ENCODE measurements at places on chromosomes 6 and 20.

DNA sequence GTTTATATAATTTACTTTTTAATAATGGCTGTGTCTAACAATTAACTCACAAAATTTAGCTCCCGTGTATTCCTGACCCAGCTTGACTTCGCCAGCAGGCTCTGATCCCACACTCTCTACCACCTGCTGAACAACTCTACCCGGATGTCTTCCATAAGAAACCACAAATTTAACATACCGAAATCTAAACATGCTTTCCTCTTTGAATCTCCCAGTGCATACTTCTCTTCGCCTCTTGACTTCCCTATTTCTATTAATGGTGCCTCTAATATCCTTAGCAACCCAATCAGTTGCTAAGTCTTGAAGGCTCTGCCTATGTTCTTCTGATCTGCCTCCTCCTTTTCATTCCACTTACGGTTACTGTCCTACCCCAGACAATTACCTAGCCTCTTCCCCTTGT lies 4.6 kb upstream of the MYB start:
- DNase-seq: no peak

DNA sequence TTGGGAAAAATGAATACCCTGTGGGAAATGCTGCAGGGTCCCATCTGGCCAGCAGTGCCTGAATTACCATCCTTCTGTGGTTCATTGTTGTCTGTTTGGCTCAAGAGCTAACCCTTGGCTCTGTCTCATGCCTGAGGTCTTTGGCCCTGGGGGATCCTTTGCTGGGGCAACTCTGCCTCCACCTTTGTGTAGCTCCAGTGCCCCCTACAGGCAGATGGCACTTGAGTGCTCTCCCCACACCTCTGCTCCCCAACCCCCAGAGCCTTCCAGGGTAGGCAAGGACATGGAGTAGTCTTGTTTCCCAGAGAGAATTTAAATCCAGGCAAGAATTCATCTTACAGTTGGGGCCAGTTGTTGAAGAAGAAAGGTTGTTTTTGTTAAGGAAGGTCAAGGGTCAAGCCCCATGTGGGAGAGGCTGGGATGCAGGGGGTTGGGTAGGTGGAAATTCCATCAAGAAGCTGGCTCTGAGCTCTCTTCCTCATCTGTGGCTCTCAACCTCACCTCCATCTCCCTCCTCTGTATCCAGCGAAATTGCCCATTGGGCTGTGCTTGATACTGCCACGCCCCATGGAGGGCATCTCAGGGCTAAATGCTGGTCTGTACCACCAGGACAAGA lies 44.2 kb downstream of the ZNF831 start:
- DNase-seq: peak; percentile 55

- DNase-seq: no peak
Measured at GRCh38 chr6:47478233-47479139, 897 bp downstream of the CD2AP start.

GRCh38 chr6:100126790-100127484 lies 132.9 kb upstream of the MCHR2 start:
- DNase-seq: no peak

DNA sequence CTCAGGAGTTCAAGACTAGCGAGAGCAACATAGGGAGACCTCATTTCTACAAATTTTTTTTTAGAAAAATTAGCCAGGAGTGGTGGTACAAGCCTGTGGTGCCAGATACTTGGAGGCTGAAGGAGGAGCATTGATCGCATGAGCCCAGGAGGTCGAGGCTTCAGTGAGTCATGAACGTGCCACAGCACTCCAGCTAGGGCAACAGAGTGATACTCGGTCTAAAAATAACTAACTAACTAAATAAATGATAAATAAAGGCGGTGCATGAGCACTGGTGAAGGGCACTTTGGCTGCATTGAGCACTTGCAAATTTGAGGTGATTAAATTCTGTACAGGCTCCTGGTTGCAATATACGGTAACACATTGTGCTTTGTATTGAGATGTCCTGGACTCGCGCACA lies 13.5 kb downstream of the HLA-A start:
- no peak for DNase-seq

GRCh38 chr6:131281471-131282270 lies 146.4 kb downstream of the AKAP7 start:
- peak; percentile 29 for DNase-seq

- DNase-seq: no peak
Measured at GRCh38 chr20:31922181-31922580, 29.7 kb downstream of the PDRG1 start.

- DNase-seq: no peak
Measured at GRCh38 chr6:136737871-136738691, 54.2 kb downstream of the MAP3K5 start.

DNA sequence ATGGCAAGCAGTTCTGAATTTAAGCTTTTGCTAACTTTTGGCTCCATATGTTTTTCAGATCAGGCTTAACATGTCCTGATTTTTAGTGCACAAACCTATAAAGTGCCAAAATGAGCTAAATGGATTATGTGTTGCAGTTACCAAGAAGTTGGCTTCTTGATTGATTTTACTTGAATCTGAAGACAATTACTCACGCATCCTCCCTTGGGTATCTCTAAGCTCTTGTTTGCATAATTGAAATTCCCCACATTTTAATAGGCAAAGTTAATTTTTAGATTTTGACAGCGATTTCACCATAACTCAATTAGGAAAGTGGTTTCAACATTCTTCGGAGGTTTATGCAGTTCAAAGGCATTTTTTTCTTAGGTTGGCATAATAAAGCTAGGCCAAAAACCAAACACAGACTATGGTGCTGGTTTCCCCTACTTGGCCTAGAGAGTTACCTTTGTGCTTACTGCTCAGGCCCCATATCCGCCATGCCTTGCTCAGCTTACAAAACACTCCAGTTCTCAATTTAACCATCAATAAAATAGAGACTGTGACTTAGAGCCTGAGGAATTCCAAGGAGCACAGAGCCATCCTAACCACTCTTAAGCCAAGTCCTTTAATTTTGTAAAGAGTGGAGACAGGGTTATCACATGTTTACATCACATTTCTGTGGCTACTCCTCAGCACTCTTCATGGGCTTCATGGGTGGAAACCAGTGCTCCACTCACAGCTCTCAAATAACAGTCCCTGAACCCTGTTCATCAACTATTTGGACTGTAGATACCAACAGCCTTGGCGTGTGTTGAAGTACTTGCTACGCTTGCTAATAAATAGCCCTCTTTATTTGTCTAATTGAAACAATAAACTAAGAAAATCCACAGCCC lies 32.1 kb downstream of the LAMA4 start:
- no peak for DNase-seq

GRCh38 chr6:156982168-156982567 lies 205.0 kb downstream of the ARID1B start:
- DNase-seq: no peak

DNA sequence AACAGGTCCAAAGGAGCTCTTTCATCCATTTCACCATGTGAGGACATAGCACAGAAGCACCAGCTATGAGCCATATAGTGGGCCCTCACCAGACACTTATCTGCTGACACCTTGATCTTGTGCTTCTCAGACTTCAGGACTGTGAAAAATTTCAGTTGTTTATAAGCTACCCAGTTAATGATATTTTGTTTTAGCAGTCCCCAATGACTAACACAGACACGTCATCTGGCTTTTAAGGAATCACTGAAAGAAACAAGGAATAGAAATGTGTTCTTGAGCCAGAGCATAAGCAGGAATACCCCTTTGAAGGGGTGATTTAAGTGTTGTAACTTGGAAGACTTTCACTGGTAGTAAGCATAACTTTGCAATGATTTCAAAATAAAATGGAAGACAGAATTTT lies 214.7 kb upstream of the PTCHD4 start:
- no peak for DNase-seq

- DNase-seq: no peak
Measured at GRCh38 chr6:136959471-136959891, 37.4 kb downstream of the SLC35D3 start.

GRCh38 chr6:119290306-119290705 lies 59.3 kb downstream of the MAN1A1 start:
- no peak for DNase-seq

DNA sequence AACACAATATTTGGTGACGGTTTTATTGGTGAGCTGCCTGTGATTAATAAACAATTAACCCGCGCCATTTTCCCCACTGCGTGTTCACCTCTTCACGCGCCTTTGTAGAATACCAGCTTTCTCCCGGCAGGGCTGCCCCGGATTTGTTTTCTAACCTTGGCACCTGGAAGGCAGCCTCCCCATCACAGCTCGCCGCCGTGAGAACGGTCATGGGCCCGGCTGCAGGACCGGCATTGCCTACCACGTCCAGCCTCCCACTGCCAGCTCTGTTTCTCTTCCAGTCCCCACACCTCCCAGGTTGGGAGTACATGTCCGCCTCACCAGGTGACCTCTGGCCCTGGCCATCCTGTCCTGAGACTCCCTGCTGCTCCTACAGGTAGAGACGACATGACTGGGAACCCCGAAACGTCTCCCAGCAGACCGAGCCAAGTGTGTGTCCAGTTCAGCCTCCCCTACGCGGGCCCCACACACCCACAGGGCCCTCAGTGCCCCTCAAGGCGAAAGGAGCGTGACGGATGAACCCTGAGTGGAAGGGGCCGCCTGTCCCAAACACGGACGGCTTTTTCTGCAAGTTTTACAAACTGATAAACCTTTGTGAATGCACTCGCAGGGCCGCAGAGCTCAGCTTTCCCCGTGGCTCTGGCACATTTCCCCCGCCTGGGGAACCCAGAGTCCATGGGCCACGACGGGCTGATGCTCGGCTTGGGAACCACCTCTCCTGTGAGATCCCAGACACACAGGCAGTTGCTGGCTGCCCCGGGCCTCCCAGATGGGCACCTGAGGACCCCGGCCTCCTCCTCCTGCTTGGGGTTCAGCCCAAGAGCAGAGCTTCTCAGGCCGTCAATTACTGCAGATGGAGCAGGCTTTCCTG lies 25.7 kb downstream of the FRMD1 start:
- DNase-seq: no peak

DNA sequence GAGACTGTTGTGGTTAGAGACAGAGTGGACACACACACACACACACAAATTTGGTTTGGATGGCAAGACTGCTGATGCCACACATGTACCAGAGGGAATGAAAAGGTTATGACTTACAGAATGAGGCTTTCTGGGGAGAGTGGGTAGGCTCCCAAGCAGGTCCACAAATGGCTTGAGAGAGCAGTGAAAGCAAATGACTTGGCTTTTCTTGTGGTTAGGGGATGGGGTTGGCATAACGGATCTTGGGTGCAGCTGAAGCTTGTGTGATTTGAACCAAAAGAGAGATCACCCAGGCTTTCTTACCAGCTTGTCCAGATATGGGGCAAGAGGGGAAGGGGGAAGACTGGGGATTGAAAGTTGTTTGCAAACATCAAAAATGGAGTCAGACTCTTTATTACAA lies 73.9 kb upstream of the OLIG3 start:
- no peak for DNase-seq

DNA sequence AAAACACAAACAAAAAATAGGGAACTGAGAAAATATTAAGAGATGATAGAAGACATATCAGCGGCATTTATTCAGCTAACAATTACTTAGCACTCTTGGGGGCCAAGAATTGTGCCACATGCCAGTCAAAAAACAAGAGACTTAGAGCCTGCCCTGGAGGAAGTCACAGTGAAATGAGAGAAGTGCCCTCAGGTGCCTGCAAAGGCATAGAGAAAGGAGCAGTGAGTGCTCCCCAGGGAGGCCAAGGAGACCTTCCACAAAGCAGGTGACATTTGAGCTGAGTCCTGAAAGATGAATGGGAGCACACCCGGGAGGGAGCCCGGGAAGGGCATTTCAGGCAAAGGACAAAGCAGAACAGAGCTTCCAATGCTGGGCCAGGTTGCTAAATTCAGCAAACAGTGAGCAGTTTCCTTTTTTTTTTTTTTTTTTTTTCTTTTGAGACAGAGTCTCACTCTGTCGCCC lies 184.7 kb upstream of the JARID2 start:
- no peak for DNase-seq

DNA sequence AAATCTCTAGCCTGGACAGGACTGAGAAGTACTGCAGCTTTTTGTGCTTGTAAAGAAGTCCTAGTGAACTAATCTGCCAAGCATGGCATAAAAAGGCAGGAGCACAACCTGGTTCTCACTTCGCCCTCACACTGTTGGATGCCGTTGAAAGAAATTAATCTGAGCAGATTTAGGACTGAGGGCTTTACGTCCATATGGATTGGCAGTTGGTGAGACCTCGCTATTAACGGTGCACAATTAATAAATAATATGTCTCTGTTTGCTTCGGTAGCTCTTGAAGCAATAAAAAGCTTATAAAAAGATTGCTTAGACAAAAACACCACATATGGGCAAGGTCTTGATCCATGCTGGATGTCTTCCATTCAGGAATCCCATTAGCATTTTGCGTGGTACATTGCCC lies 185.6 kb upstream of the EPHA7 start:
- DNase-seq: no peak

DNA sequence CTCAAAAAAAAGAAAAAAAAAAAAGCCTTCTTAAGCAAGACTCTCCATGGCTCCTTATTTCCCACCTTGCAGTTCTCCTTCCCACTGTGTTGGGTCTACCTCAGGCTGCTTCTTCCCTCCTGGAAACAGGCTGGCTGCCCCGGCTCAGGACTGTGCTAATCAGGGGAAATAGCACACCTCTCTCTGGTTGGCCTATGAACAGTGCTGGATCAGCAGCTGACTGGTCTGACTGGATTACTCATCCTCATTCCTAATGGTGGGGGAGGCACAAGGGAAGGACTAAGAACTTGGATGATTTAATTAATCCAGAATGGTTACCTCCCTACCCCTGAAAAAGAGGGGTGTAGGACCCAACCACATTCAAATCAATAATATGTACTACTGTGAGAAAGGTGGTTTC lies 3.9 kb upstream of the SRSF3 start:
- no peak for DNase-seq

GRCh38 chr20:34385464-34385863 lies 22.4 kb downstream of the ITCH start:
- no peak for DNase-seq

DNA sequence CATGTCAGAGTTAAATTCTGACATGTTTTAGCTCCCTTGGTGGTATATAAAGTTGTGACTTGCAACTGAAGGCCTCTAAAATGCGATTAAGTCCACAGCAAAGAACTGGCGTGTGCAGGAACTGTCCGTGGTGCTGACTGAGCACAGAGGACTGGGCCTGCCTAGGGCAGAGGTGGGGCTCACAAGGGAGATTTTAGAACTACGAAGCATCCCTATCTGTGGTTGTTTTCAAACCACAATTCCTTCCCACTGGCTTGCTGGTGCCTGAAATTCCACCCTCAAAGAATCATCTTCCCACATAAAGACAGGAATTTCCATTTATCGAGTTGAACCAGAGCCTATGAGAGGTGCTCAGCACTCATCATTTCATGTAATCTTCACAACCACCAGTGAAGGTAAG lies 30.1 kb downstream of the RIMS4 start:
- no peak for DNase-seq

All from stimulated activated CD4-positive, alpha-beta T cell treated with anti-CD3 and anti-CD28 coated beads, Interleukin-1b, Interleukin-23, amount 100 ng/mL, for 1 hour (primary cell).